ENCODE measurements at places on chromosomes 12 and 14. TPM values are rescaled to one million over a fixed set of nuclear protein-coding genes. Genes with fewer than 3 reads are reported as not detected.

DNA sequence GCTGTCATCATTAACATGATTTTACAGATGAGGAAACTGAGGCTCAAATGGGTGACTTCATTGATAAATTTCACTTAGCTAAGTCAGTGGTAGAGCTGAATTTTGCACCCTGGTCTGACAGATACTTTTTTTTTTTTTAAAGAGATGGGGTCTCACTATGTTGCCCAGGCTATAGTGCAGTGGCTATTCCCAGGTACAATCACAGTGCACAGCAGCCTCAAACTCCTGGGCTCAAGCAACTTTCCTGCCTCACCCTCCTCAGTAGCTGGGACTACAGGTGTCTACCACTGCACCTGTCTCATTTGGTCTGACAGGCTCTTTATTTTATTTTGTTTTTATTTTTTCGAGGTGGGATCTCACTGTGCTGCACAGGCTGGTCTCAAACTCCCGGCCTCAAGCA lies 24.2 kb upstream of the CORO1C start:
- no peak for DNase-seq

DNA sequence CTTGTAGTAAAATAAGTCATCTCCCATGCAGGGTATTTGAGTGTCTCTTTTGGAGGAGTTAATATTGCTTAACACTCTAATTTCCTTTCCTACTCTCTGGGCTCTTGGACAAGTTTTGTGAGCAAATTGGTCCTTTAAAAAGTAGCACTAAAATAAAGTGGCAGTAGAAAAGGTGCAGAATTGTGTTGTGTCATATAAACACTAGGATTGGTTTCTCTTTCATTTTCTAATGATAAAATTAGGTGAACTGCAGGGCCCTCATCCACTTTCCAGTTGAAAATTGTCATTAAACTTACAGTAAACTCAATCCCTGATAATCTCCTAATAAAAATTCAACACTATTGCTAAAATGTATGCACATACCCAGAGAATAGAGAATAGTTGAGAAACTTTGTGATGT lies 42.6 kb upstream of the REP15 start:
- no peak for DNase-seq

DNA sequence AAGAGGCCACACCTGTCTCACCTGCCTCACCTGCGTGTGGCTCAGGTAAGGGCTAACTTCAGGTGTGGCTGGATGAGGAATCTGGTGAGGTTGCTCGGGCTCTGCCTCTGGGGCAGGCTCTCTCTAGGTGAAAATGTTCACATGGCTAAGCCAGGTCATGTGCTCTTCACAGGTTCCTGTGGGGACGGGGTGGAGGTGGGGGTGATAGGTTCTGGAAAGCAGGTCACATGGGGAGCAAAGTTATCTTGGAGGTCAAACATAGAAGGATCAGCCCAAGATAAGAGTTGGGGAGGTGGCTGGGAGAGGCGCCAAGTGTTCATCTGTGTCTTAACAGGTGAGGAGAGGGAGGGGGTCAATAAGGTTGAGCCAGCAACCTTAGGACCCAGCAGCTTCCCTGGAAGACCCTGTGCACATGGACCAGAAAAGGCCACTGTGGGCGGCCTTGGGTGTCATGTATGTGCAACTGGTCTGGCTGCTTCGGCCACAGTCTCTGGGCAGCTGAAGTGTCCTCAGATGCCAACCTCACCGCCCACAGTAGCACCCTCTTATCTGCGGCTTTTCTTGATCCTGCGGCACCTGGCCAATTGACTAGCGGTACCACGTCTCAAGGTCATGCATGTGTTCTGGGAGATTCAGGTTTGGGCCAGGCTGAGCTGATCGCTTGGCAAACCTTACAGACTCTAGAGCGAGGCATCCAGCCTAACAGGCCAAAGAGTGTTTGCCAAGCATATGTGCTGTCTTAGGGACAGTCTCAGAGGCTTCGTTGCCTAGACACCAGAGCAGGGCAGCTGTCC lies 60.5 kb downstream of the CACNA1C start:
- DNase-seq, result no peak

The ACVRL1 gene
- total RNA-seq, result not detected

DNA sequence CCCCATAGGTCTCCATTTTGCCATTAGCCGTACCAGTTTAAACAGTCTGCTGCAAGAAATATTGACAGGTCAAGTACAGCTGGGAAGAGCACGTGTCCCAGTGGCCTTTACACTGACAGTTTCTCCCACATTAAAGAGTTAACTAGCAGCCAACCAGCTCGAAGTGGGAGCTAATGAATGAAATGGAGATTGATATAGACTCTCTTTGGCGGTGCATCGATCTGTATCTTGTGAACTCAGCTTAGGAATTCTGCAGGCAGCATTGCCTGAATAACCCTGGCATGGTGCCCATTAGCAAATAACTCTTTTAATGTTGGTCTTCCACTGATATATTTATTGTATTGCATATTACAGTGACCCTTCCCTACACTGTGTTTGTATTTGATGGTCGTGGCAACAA lies 319.4 kb downstream of the EGLN3 start:
- no peak for DNase-seq

Measured in activated naive CD8-positive, alpha-beta T cell treated with anti-CD3 and anti-CD28 coated beads for 36 hours (primary cell).